ENCODE measurements at places on chromosomes 7 and 10.

GRCh38 chr7:32890010-32890792, 1.4 kb downstream of the KBTBD2 start:
- DNase-seq = peak; percentile 42

DNA sequence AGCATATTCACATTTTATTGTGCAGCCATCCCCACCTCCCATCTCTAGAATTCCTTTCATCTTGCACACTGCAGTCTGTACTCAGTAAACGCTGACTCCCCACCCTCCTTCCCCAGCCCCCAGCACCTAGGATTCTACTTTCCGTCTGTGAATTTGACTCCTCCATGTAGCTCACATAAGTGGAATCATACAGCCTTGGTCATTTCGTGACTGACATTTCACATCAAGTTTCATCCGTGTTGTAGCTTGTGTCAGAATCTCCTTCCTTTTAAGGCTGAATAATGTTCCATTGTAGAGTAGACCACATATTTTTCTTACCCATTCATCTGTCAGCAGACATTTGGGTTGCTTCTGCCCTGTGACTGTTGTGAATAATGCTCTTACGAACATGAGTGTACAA, 26.2 kb upstream of the TCERG1L start:
- no peak for DNase-seq

DNA sequence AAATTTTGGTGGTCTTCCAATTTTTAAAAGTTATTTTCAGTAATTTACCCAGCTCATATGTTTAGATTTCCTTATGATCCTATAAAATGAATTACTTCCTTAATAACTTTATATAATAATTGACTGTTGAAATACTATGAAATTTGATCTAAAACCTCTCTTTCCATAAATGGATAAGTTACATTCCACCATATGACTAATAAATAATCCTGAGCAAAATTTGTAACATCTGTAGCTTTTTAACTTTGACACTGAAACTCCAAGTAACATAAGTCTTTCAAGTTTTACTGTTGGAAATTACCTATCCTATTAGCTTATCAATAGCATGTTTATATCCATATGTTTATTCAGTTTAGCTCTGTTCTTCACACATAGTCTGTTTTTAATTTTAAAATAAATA, 85.3 kb downstream of the HECTD2 start:
- DNase-seq = no peak

GRCh38 chr7:28408105-28408959, 4.0 kb upstream of the CREB5 start:
- no peak for DNase-seq

DNA sequence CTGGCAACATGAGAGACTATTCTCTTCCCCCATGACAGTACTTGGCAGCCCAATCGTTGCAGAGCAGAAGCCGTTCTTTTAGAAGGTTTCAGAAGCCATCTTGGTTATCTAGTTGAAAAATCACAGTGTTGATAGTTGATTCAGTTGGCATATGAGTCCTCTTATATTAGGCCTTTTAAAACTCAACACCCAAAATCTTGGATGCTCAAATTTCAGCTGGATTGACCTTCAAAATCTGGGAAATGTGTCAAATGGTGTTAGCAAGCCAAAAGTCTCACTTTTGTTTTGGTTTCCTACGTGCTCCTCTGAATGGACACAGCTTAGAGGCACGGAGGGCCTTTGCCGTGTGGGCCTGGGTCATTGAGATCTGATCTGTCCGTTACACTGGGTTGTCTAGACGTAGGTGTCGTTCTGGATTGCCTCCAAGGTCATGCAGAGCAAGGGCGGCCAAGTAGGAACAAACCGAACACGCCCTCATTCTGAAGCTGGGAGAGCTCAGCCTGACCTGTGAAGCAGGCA, 59.3 kb upstream of the BMPER start:
- no peak for DNase-seq

GRCh38 chr7:120833546-120833945, 24.4 kb downstream of the TSPAN12 start:
- DNase-seq = no peak

- no peak for DNase-seq
Observed at GRCh38 chr10:68408898-68409518, 1.9 kb upstream of the RUFY2 start.

Measured in left renal cortex interstitium (tissue), 4 donors.